ENCODE measurements at places on chromosomes 1 and 21.

DNA sequence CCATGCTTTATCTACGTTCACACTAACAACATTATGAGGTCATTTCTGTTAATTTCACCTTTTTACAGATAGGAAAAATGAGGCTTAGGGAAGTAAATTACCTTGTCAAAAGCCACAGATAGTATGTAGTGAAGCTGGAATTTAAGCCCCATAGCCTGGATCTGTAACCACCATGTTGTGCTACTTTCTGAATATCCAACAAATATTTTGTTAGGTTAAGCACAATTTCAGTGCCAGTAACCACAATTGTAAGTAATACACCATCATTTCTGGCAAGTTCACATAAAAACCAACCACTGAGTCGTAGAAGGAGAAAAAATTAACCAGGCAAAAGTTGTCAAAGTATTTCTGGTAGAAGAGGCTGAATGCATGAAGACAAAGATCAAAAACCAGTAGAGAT lies 593.1 kb upstream of the CAMK1G start:
- no peak for DNase-seq

- DNase-seq, result no peak
Measured at GRCh38 chr1:242065813-242066212, 66.9 kb upstream of the MAP1LC3C start.

- no peak for DNase-seq
Measured at GRCh38 chr1:201327687-201328240, 44.5 kb downstream of the PKP1 start.

DNA sequence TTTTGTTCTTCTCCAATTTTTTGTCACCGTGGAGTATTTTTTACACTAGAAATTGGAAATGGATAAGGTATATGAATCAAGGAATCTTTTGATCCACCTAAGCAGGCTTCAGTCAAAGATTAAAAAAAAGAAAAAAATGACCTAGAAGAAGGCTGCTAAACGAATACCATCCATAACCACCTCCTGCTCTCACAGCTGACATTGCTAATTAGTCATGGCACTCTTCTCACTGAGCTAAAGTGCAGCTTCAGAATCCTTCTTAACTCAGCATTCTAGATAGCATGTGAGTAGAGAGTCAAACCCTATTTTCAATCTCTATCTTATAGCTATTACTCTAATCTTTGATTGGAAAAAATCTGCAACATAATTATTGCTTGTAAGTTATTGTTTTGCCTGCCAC lies 40.2 kb upstream of the ST6GALNAC5 start:
- DNase-seq, result no peak

DNA sequence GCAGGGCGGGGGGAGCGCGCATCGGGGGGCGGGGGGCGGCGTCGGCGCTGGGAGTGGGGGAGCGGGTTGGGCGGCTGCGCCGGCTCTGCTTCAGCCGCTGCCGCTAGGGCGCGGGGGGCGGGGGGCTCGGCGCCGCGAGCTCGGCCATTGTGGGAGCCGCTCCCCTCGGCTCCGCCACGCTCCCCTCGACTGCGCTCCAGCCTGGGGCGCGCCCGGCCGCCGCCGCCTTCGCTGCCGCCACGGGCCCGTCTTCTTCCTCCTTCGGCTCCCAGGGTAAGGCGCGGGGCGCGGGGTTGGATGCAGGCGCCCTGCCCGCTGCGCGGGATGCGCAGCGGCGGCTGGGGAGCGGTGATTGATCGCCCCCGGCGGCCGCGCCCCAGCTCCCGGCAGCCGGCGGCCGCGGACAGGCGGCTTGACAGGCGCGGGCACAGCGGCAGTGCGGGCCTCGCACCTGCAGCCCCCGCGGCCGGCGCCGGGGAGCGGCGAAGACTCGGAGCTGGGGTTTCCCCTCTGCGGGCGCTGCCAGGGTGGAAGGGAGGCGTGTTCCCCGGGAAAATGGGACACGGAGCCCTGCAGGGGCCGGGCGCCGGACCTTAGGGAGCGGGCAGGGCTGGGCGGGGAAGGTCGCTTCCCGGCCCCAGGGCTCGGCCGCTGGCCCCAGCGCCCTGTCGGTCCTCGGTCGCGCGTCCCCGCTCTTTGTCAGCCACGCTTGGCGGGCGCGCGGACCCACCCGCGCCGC lies 55.3 kb downstream of the NDUFS5 start:
- peak; percentile 46 for DNase-seq

GRCh38 chr1:20143734-20144565 lies 4.8 kb downstream of the PLA2G2F start:
- DNase-seq, result no peak

- DNase-seq, result no peak
Measured at GRCh38 chr1:84775535-84775920, 85.3 kb upstream of the SSX2IP start.

- DNase-seq, result no peak
Measured at GRCh38 chr1:55456971-55457370, 241.8 kb upstream of the USP24 start.

- DNase-seq, result no peak
Measured at GRCh38 chr1:178091986-178092745, 1.7 kb upstream of the RASAL2 start.

GRCh38 chr21:44989537-44989886 lies 49.7 kb downstream of the SLX9 start:
- no peak for DNase-seq

GRCh38 chr1:104084380-104084779 lies 334.7 kb downstream of the AMY1C start:
- no peak for DNase-seq

- DNase-seq, result no peak
Measured at GRCh38 chr1:67059346-67059745, 5.4 kb upstream of the SLC35D1 start.

DNA sequence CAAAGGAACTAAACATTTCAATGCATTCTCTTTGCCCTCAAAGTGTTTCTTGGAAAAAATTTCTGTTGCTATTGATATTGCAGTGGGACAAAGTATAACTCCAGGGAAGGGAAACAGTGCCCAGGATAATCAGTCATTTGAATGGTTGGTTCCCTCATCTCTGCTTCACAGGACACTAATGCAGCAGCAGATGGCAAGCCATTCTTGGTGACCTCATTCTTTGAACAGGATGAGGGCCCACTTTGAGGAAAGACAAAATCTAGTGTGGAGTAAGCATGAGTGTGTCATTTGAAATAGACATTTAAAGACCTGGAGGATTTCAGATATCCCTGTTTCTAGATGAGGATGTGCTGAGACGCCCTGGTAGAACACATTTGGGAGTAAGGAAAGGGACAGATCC lies 32.3 kb downstream of the CHRM3 start:
- no peak for DNase-seq

GRCh38 chr1:204442376-204443259 lies 31.0 kb upstream of the PPP1R15B start:
- no peak for DNase-seq

- DNase-seq, result peak; percentile 45
Measured at GRCh38 chr1:1943834-1944570, 24.9 kb upstream of the TMEM52 start.

GRCh38 chr21:42063571-42064521 lies 7.3 kb upstream of the UMODL1 start:
- DNase-seq, result peak; percentile 89

DNA sequence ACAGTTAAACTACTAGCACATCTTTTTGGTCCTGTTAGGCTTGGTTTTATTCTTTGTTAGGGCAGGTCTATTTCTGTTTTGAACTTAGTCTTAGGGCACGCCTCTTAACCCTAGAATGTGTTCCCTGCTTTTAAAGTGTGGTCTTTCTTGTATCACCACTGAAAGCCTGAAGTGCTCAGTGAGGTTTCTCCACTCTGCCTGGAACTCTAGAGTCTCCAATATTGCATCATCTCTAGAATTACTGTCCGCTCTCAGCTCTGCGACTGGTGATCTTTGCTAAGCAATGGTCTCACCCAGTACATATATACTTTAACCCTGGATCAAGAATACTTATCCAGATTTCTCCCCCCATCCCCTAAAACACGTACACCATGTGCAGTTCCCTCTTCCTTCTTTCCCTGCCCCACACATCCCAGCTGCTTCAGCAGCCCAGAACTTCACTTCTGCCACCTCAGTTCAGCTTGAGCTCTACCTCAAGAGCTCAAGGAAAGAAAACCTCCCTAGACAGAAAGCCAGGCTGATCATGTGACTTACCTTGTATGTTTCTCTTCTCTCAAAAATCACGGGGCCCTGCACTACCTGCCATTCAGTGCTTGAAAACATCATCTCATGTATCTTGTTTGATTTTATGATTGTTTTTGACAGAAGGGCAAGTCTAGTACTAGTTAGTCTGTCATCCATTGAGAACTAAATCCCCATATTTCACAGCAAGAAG lies 59.9 kb downstream of the TENT5C start:
- DNase-seq, result no peak

- DNase-seq, result peak; percentile 69
Measured at GRCh38 chr1:24849672-24850295, 80.3 kb downstream of the RUNX3 start.

All from suppressor macrophage (primary cell).